ENCODE measurements at places on chromosomes 2 and 18.

- DNase-seq: peak; percentile 81
Measured at GRCh38 chr18:61893309-61893970, 633 bp upstream of the RNF152 start.

DNA sequence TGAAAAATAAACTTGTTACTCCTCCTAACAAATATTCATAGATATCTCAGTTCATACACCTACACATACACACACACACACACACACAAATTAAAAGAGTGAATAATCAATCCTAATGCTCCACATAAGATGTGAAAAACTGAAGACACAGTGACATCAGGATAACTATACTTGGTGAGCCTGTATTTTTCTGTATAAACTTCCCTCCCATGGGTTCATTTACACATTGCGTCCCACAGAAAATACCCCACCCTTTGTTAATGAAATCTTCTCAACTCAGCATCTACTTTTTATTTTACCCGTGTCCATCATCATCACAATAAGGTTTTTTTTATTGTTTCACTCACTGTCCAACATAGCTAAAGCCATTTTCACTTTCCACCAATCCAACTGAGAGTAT, 60.4 kb downstream of the CD226 start:
- DNase-seq: no peak

DNA sequence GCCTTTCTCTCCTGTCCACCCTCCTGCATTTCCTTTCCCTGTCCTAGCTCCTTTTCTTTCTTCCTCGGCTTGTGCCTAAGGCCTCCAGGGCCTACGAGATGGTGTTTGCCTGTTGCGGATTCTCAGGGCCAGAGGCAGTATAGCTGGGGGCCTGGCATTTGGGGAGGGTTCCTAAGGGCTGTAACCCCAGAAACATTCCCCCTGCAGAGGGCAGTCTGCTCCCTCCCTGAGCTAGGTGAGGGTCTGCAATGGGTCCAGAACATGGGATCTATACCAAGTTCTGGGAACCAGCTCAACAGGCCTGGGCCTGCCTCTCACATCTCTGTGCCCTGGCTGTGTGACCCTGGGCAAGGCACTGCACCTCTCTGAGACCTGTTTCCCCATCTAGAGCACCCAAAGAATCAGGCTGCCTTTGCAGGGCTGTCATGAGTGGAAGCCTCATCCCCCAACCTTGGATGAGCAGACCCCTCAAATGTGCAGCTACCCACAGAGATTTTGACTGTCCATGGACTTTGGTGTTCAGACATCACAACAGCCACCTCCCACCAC, 97.5 kb downstream of the GLI2 start:
- DNase-seq: peak; percentile 58

GRCh38 chr2:155215037-155215707, 516.7 kb downstream of the KCNJ3 start:
- no peak for DNase-seq

DNA sequence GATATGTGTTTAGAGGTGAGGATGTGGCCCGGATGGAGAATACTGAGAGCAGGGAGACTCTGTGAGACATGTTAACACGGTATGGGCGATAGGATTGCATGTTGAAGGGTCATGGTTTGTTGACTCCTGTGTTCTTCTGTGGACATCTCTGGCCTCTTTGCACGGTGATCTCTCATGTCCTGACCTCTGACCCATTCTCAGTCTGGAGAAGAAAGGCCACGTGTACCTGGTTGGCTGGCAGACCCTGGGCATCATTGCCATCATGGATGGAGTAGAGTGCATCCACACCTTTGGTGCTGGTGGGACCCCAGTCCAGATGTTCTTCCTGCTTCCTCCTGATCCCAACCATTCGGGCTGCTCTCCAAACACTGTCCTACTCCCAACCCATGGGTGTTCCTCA, 9.9 kb downstream of the GCKR start:
- no peak for DNase-seq

- DNase-seq: no peak
Measured at GRCh38 chr2:116142644-116143227, 1671.8 kb upstream of the DDX18 start.

GRCh38 chr2:144615866-144616565, 96.1 kb upstream of the ZEB2 start:
- DNase-seq: no peak

DNA sequence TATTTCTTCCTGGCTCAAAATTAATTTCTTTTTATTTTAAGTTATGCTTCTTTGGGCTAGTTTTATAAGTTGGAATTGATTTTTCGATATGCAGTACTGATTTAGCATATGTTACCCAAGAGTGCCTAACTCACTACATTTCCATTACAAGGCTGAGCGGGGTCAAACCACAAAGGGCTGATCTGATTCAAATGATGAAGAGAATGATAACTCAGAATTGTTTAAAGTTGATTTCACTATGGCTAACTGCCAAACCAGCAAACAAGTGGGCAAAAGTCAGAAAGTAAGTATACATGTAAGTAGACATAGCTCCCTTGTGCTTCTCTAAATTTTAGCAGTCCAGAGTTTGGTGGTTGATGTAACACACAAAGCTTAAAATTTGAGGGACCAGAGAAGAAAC, 35.6 kb downstream of the RAD51AP2 start:
- DNase-seq: no peak

GRCh38 chr2:9179572-9180201, 26.9 kb upstream of the ASAP2 start:
- peak; percentile 86 for DNase-seq

GRCh38 chr2:189613077-189613636, 32.6 kb upstream of the SLC40A1 start:
- DNase-seq: no peak

GRCh38 chr2:236720974-236721540, 151.4 kb downstream of the ACKR3 start:
- no peak for DNase-seq

GRCh38 chr2:22843919-22844537, 541.0 kb upstream of the KLHL29 start:
- no peak for DNase-seq

GRCh38 chr2:203659331-203660049, 46.9 kb upstream of the CD28 start:
- DNase-seq: no peak

- DNase-seq: no peak
Measured at GRCh38 chr18:44855681-44856080, 175.0 kb downstream of the SETBP1 start.

- no peak for DNase-seq
Measured at GRCh38 chr2:203122317-203122986, 107.8 kb downstream of the NBEAL1 start.

GRCh38 chr18:1018181-1018681, 113.6 kb downstream of the ADCYAP1 start:
- DNase-seq: no peak

DNA sequence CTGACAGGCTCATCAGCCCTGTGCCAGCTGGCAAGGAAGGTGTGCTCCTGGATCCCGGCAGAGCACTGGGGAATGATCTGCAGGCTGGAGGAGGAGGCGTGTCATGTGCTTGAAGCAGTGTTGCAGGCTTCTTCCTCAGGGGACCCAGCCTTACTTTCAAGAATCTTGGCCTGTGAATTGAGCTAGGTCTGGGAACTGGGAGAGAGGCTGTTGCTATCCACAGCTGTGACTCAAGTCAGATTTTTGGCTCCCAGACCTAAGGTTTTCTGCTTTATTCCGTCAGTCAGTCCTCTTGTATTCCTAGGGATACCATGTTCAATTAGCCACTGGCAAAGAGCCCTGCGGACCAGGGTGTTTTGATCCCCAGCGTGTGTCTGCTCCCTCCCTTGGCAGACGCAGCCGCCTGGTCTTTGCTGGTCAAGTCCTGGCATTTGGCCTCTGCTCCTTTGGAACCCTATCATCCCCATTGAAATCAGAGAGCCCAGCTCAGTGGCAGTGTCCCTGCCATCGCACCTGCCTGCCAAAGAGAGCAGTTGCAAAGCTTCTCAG, 32.4 kb downstream of the ASB1 start:
- DNase-seq: peak; percentile 88

GRCh38 chr18:36419188-36419899, 121.8 kb downstream of the FHOD3 start:
- DNase-seq: no peak

- DNase-seq: no peak
Measured at GRCh38 chr2:69191634-69192033, 178.7 kb downstream of the ANTXR1 start.

DNA sequence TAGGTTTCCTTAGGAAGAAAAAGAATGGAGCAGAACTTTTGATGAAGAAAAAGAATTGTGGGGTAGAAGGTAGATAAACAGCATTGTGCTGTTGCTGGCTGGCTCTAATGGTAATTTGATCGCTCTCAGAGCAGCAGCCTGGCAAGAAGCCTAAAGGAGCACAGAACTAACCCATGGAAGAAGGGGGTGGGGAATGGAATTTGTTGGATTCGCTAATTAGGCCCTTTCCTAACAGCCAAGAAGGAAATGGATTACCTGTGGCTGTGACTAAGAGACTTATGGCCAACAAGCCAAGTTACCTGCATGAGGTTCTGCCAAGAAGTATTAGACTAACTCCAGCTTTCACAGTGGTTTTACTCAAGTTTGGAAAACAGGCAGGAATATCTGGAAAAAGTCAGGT, 210.6 kb downstream of the IKZF2 start:
- no peak for DNase-seq

- no peak for DNase-seq
Measured at GRCh38 chr2:18403921-18404522, 156.4 kb downstream of the RDH14 start.

All from posterior vena cava (tissue), 2 donors.